Frontal cortex (tissue), 4 donors: ENCODE measurements at places on chromosomes 2 and 18. TPM values are rescaled to one million over a fixed set of nuclear protein-coding genes. Genes with fewer than 3 reads are reported as not detected.

OTOF gene
- 1.6 TPM for total RNA-seq

SERPINB4 gene
- total RNA-seq, result not detected

NBAS gene
- 173 TPM for total RNA-seq

VRK2 gene
- 6.1 TPM for total RNA-seq

PLGLB2 gene
- total RNA-seq, result 0.41 TPM

RAB6C gene
- 0.41 TPM for total RNA-seq

DHRS9 gene
- total RNA-seq, result 0.82 TPM

SP140L gene
- 1.2 TPM for total RNA-seq

ZNF804A gene
- 13.9 TPM for total RNA-seq

ANKRD53 gene
- total RNA-seq, result 1.2 TPM

HRH4 gene
- total RNA-seq, result not detected

NR4A2 gene
- total RNA-seq, result 15.1 TPM

ITPRIPL1 gene
- total RNA-seq, result 4.9 TPM

LBX2 gene
- not detected for total RNA-seq

MEP1B gene
- 0.41 TPM for total RNA-seq

CYP26B1 gene
- 0.82 TPM for total RNA-seq

GREB1 gene
- total RNA-seq, result 3.7 TPM

NEB gene
- total RNA-seq, result 0.41 TPM

ALPG gene
- not detected for total RNA-seq

EML6 gene
- 5.3 TPM for total RNA-seq

UBR3 gene
- total RNA-seq, result 109 TPM

CDCA7 gene
- 14.3 TPM for total RNA-seq

SERPINB12 gene
- total RNA-seq, result not detected

IL37 gene
- total RNA-seq, result not detected

AQP12B gene
- not detected for total RNA-seq

LTBP1 gene
- total RNA-seq, result 22.8 TPM

IL1B gene
- 0.41 TPM for total RNA-seq

DSC2 gene
- total RNA-seq, result 5.3 TPM

EIPR1 gene
- total RNA-seq, result 40.8 TPM

CHST9 gene
- 2.4 TPM for total RNA-seq

POTEJ gene
- not detected for total RNA-seq

HOXD12 gene
- total RNA-seq, result not detected

WDR12 gene
- 35.1 TPM for total RNA-seq

ALPI gene
- not detected for total RNA-seq

VPS54 gene
- total RNA-seq, result 38.7 TPM

SLC38A11 gene
- 2.4 TPM for total RNA-seq

SLC19A3 gene
- 2.0 TPM for total RNA-seq

FASTKD2 gene
- 47.7 TPM for total RNA-seq

BCS1L gene
- 28.9 TPM for total RNA-seq

SIX2 gene
- total RNA-seq, result 0.41 TPM

CNTNAP5 gene
- 30.6 TPM for total RNA-seq

IFT172 gene
- total RNA-seq, result 36.3 TPM

TMEM163 gene
- 16.3 TPM for total RNA-seq

KIAA2012 gene
- total RNA-seq, result 0.82 TPM

CFAP53 gene
- total RNA-seq, result 1.2 TPM

SLC4A3 gene
- total RNA-seq, result 31.8 TPM

CD207 gene
- not detected for total RNA-seq

TEKT4 gene
- under 0.01 TPM for total RNA-seq

ST6GAL2 gene
- 144 TPM for total RNA-seq
